NCI-H748 treated with DMSO at 0.1 percent for 48 hours (cell line): ENCODE measurements at places on chromosomes 5 and 9.

DNA sequence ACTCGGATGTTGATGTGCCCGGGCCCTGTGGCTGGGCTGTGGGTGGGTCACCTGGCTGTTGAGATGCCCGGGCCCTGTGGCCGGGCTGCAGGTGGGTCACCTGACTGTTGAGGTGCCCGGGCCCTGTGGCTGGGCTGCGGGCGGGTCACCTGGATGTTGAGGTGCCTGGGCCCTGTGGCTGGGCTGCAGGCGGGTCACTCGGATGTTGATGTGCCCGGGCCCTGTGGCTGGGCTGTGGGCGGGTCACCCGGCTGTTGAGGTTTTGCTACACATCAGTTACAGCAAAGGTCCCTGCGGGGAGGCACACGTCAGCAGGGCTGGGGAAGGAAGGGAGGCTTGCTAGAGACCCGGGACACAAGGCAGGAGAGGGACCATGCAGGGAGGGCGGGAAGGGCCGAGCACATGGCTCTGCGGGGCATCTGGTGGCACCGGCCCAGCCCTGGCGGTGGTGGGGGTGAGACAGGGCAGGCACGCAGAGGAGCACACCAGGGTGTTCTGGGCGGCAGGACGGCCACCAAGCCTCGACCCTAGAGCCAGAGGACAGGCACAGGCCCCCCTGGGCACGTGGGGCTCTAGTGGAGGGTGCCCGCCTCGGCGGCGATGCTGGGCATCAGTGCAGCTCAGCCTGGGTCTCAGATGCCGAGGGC, 35.4 kb downstream of the PNPLA7 start:
- DNase-seq: no peak

DNA sequence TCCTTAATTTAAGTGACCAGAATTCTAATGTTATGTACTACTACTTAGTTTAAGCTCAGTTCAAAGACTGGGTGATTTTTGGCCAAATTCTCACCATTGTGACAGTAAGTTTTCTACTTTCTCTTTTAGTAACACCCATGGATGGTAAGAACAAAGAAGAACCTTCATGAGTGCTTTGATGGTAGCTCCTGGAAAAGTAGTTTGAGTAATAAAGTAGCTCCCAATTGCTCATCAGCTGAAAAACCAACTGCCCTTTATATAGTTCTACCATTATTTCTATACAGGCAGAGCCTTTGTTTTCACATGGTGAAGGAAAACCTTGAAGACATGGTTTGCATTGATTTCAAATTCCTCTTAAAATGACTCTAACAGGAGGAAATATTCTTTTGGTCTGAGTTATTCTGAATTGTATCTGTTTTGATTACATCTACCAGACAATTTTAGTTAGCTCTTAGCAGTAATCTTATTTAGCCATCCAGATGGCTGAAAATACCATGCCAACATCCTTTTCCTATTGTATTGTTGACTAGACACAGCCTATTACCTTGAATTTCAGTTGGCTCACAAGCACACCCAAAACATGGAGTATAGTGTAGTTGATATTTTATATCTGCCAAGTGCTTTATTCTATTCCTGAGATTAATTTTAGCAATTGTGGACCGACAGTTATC, 23.7 kb upstream of the STARD4 start:
- DNase-seq: no peak

- no peak for DNase-seq
These were observed 260.3 kb upstream of the CDH10 start for GRCh38 chr5:24904981-24905517.

- no peak for DNase-seq
These were observed 39.6 kb downstream of the RXRA start for GRCh38 chr9:134365791-134366222.

DNA sequence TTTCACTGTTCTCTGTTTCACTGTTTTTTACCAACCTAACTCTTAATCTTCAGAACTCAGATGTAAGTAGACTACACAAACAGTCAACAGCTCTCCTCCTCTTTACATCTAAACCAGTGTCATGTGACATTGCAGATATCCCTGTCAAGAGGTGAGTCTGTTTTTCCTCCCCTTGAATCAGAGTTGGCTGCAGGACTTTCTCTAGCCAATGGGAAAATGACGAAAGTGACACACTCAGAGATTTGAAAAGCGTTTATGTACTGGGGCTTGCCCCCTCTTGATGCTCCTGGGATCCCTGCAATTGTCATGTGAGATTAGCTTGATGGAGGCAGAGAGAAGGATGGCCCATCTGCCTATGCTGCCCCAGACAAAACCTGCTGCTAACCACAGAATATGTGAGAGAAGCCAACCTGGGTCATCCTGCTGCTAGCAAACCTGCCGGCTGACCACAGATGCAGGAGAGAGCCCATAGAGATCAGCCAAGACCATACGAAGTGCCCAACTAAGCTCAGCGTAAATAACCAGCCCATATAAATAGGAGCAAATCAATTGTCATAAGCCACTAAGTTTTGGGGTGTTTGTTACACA, 111.1 kb downstream of the ASTN2 start:
- no peak for DNase-seq

DNA sequence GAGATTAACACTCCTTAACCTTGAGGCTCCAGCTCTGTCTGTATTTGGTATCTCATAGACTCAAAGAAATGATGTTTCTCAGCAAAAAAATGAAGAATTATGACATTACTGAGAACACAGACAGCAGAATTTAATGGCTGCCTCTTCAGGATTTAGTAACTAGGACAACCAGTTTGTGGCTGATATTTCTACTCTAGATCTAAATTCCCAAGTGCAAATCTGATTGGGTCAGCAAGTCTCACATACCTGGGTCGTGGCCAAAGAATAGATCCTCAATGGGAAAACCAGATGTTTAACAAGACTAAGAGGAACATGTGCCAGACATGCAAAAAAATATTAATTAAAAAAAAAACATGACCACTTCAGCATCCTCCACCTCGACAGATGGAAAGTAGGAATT, 608.9 kb downstream of the DTWD2 start:
- DNase-seq: no peak

- DNase-seq: no peak
These were observed 128.7 kb upstream of the BOD1 start for GRCh38 chr5:173745123-173745522.

GRCh38 chr5:53568871-53569270, 8.4 kb downstream of the NDUFS4 start:
- no peak for DNase-seq

- DNase-seq: peak; percentile 50
These were observed 63.7 kb upstream of the RUFY1 start for GRCh38 chr5:179486596-179487051.

GRCh38 chr5:180466316-180466715, 27.9 kb upstream of the CNOT6 start:
- DNase-seq: no peak

GRCh38 chr9:132800038-132800648, 77.9 kb downstream of the AK8 start:
- DNase-seq: peak; percentile 50

- peak; percentile 75 for DNase-seq
These were observed 208.8 kb upstream of the IRX2 start for GRCh38 chr5:2960294-2960693.

DNA sequence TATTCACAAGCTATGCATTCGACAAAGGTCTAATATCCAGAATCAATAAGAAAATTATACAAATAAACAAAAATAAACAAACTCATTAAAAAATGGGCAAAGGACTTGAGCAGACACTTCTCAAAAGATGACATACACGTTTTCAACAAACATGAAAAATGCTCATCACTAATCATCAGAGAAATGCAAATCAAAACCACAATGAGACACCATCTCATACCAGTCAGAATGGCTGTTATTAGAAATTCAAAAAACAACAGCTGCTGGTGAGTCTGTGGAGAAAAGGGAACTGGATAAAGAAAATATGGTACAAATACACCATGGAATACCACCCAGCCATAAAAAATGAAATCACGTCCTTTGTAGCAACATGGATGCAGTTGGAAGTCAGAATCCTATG, 45.1 kb upstream of the PUM3 start:
- no peak for DNase-seq

- no peak for DNase-seq
These were observed 151.8 kb upstream of the VLDLR start for GRCh38 chr9:2469681-2470221.

DNA sequence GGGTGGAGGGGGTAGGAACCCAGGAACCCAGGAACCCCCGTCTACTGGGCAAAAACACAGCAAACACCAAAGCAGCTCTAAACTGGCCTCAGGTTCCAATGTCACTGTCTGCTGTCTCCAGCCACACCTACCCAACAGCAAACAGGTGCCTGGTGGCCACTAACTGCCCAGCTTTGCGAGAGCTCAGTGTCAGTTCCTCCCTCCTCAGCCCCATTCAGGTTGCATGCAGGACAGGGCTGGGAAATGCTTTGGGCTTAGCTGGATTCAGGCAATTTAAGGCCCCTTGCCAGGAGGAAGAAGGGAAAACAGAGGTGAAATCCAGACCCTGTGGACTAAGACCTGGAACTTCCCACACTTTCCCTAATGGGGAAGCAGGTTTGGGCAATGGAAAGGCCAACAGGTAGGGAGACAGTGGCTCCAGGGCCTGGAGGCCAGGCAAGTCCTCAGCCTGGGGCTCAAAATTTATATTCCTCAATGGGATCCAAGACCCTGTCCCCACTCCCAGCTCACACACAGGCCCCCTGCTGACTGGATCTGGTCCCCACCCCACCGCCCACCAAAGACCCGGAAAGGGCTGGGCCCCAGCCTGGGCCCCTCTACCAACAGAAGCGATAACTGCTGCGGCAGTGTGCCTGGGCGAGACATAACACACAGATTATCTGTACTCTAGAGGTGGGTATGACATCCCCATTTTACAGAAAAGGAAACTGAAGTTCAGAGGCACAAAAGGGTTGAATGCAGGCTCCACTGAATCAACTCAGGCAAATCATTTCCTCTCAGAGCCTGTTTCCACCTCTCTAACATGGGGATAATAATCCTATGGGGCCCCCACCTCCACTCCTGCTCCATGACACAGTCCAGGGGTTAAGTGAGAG, 3.5 kb downstream of the EEIG1 start:
- DNase-seq: no peak

GRCh38 chr9:134728801-134729495, 87.3 kb downstream of the COL5A1 start:
- DNase-seq: no peak

DNA sequence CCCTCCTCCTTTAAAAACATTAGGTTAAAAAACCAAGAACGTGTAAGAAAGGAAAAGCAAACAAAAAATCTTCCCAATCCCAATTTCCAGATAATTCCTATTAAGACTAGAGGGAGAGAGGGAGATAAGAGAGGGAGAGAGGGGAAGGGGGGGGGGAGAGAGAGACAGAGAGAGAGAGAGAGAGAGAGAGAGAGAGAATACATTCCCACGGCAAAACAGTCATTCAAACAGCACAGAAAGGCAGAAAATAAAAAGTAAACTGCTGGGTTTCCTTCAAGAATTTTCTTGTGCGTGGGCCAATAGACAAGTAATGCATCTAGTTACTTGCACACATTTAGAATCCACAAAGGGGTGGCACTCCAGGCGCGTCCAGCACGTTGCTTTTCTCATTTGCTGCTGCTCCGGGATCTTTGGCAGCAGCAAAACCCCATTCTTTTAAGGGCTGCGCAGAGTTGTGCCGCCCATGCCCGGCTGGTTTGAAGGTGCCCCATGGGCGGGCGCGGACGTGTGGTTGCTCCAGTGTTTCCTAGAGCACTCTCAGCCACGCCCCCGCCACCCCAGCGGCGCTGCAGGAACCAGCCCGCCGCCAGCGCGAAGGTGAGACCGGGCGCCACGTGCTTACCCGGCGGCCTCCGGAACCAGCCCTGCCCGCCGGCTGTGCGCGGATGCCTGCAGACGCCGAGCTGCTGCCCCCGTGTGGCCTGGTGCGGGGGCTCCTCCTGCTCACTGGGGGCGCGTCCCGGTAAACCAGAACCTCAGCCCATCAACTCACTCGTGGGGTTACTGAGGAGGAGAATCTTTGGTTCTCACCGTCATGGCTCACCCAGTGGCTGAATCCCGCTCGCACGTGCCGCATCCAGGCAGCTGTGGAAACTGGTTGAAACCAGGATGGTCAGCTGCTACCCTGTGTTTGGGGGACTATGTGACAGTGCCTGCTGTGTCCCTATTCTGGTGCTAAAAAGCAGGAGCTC, 44.6 kb downstream of the STC2 start:
- DNase-seq: peak; percentile 60

- DNase-seq: no peak
These were observed 453.2 kb downstream of the CDH18 start for GRCh38 chr5:19534751-19535150.

DNA sequence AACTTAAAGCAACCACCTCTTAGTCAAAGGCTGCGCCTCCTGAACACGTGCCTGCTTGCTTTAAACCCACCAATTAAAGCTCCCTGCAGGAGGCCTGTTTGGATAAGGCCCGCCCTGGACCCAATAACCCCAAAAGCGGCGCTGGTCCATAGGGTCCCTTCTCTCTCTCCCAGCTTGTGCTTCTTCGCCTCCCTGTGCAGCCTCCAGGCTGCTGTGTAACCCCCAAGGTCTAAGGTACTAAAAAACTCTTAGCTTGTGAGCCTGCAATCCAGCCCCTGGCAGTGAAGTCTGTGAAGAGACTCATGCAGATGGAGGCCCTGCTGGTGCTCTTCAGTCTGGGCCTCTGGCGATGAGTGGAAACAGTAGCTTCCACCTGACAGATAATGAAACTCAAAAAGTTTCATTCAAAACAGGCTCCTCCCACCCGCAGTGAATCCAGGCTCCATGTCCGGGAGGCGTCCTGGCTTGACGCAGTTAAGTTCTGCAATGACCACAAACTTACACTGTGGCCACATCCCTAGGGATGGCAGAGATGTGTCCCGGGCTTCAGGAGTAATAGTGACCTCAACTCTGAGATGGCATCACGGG, 97.3 kb downstream of the PRRT1B start:
- no peak for DNase-seq

- no peak for DNase-seq
These were observed 42.0 kb downstream of the VLDLR start for GRCh38 chr9:2663461-2664173.
